Suprapubic skin (tissue), 4 donors: ENCODE measurements at places on chromosomes 2 and 18. TPM values are rescaled to one million over a fixed set of nuclear protein-coding genes. Genes with fewer than 3 reads are reported as not detected.

- no peak for DNase-seq
- H3K27ac ChIP-seq, result no peak overlapping the region
- H3K36me3 ChIP-seq, result no peaks in the 10 kb centered on the region
- no peaks in the 10 kb centered on the region for H3K4me1 ChIP-seq
Measured at GRCh38 chr2:232473467-232473890, 14.2 kb downstream of the ECEL1 start.

- no peak overlapping the region for H3K4me3 ChIP-seq
- no peaks in the 10 kb centered on the region for H3K36me3 ChIP-seq
- H3K27ac ChIP-seq, result no peak overlapping the region
- DNase-seq, result no peak
- H3K4me1 ChIP-seq, result peaks cover 6% of the 10 kb centered on the region
Measured at GRCh38 chr2:203569677-203570316, 34.7 kb upstream of the RAPH1 start.

GRCh38 chr2:202147775-202148174 lies 74.7 kb downstream of the KIAA2012 start:
- H3K4me3 ChIP-seq, result no peak overlapping the region
- no peaks in the 10 kb centered on the region for H3K27me3 ChIP-seq
- H3K36me3 ChIP-seq, result no peaks in the 10 kb centered on the region
- peaks cover 15% of the 10 kb centered on the region for H3K4me1 ChIP-seq

The MRO gene
- total RNA-seq, result not detected

The BIN1 gene
- 8.8 TPM for total RNA-seq

The CETN1 gene
- total RNA-seq, result not detected

GRCh38 chr2:25184254-25184653 lies 15.9 kb upstream of the POMC start:
- no peak for DNase-seq
- no peak overlapping the region for H3K4me3 ChIP-seq
- no peaks in the 10 kb centered on the region for H3K36me3 ChIP-seq
- no peaks in the 10 kb centered on the region for H3K27me3 ChIP-seq
- H3K27ac ChIP-seq, result peak overlapping the region; percentile 80

DNA sequence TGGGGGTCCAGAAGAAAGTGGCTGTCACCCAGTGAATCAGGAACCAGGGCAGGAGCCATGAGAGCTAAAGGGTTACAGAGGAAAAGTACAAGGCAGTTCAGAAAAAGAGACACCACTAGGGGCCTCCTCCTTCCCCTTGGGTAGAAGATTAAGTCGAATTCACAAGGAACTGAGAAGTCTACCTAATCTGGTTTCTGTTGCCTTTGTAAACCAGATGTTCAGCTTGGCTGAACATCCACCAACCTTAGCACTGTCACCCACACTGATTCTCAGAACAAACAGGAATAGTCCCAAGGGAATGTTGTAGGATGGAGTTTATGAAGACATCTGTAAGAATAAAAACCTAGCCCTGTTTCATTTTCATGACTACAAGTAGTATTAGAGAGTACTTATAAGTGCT lies 90.4 kb upstream of the NOSTRIN start:
- no peak overlapping the region for H3K4me3 ChIP-seq
- H3K27me3 ChIP-seq, result no peaks in the 10 kb centered on the region
- DNase-seq, result no peak
- H3K36me3 ChIP-seq, result no peaks in the 10 kb centered on the region
- no peaks in the 10 kb centered on the region for H3K4me1 ChIP-seq

DNA sequence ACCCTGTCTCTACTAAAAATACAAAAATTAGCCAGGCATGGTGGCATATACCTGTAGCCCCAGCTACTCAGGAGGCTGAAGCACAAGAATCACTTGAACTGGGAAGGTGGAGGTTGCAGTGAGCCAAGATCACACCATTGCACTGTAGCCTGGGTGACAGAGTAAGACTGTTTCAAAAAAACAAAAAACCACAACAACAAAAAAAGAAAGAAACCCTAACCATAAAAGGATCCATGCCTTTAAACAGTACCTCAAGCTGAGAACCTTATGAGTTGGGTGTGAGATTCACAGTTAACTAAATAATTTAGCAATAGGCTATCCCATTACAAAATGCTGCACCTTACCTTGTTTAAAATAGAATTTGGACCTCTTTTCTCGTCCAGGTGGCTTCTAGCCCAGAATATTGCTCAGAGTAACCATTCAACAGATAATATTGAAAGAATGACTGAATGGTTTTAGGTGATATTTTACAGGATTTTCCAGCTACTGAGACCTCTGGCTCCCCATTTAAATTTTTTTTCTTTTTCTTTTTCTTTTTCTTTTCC lies 6.4 kb downstream of the DPYSL5 start:
- no peak overlapping the region for H3K4me3 ChIP-seq
- no peak for DNase-seq
- peaks cover 66% of the 10 kb centered on the region for H3K27me3 ChIP-seq
- peaks cover 6% of the 10 kb centered on the region for H3K4me1 ChIP-seq

GRCh38 chr18:32919799-32920198 lies 147.0 kb upstream of the KLHL14 start:
- no peaks in the 10 kb centered on the region for H3K36me3 ChIP-seq
- DNase-seq, result no peak
- H3K27me3 ChIP-seq, result no peaks in the 10 kb centered on the region
- H3K27ac ChIP-seq, result no peak overlapping the region
- no peak overlapping the region for H3K4me3 ChIP-seq
- H3K4me1 ChIP-seq, result no peaks in the 10 kb centered on the region

- peaks cover 16% of the 10 kb centered on the region for H3K4me1 ChIP-seq
- H3K4me3 ChIP-seq, result no peak overlapping the region
- no peak overlapping the region for H3K27ac ChIP-seq
- H3K27me3 ChIP-seq, result no peaks in the 10 kb centered on the region
- DNase-seq, result no peak
Measured at GRCh38 chr2:204015118-204015843, 78.7 kb downstream of the ICOS start.

DNA sequence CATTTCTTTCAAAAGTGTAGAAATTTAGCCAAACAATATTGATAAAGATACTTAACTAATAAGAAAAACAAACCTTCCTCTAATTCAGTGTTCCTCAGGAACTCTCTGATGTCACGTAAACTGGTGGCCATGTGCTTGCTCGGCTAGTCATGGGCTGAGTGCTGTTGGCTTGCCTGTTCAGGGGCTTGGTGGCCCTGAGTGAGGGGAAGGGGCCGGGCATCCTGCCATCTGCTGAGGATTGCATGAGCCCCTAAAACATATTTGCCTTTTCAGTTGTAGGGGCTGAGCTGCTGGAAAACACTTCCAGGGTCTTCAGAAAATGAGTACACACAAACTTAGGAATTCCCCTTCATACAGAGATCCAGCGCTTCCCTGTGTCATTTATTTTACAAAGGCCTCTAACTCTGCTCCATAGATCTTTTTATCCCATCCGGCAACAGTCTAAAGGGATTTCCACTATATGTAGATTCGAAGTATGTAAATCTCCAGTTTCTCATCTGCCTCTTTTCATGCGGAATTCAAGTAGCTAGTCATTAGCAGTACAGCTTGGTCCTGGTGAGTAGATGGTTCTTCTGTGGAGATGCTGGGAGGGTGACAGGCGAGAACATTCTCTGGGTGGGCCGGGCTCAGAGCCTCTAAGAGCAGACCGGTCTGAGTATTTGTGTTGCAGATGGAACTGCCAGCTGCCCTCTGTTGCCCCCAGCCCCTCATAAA lies 20.1 kb upstream of the NFATC1 start:
- peaks cover 40% of the 10 kb centered on the region for H3K36me3 ChIP-seq
- DNase-seq, result peak; percentile 24
- H3K27me3 ChIP-seq, result no peaks in the 10 kb centered on the region
- H3K4me3 ChIP-seq, result no peak overlapping the region
